Fibroblast of lung (primary cell): ENCODE measurements at places on chromosomes 13 and 19.

GRCh38 chr13:20121159-20121525, 39.7 kb downstream of the GJA3 start:
- peak; percentile 39 for DNase-seq

GRCh38 chr13:37326334-37326733, 220.9 kb upstream of the CSNK1A1L start:
- DNase-seq = peak; percentile 42

DNA sequence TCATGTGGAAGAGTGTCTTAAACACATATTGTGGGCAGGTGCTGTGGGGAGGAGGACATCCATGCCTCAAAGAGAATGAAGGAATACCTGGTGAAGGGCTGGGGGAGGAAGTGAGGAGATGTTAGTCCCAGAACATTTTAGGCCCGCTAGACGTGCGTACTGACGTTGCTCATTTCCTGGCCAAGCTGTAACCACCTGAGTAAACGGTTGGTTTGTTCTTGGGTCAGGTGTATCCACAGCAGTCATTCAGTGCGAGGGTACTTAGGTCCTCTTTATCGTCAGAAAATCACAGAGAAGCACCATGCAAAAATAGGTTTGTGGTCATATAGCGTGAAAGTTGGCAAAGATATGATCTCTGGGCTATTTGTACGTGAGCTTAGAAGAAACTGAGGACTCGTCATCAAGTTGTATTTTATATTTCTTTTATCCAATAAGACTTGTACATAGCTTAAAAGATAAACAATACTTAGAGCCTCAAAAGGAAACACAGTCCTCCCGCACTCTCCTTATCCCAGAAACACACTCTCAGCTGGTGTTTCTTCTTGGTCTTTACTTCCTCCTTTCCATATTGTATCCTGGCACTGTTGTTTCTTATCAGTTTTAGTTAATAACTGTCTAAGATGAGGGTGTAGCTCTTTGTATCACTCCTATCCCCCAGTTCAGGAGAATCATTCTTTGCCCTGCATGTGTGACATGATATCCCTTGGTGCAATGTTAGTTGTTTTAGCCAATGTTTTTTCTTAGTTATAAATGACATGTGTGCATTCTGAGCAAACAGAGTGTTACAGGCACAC, 52.0 kb downstream of the ARHGEF7 start:
- no peak for DNase-seq

- peak; percentile 78 for DNase-seq
Measured at GRCh38 chr13:27264181-27264580, 6.4 kb upstream of the RASL11A start.

GRCh38 chr13:113514847-113515246, 24.3 kb upstream of the DCUN1D2 start:
- no peak for DNase-seq

DNA sequence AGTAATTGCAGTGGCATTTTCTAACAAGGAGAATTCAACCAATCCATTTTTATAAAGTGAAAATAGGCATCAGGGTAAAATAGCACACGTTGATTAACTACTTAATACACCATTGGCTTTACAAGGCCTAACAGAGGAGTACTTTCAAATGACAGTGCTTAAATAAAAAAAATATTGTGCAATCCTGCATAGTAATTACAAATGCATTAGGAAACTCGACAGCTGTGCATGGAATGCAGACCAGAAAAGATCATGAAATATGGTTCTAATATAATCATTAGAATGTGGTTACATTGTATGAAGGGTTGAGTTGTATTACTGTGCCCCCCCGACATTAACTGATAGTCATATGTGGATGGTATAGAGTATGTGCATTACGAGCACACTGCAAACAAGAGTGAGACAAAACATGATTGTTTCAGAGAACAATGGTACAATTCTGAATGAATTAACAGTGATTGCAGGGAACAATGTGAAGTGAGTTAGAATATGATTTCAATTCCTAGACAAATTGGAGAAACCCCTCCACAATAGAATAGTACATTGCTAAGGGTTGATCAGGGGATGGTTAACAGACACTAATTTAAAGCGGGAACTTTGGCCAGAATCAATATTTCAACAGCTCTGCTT, 270.6 kb downstream of the GPC5 start:
- DNase-seq = no peak

GRCh38 chr13:99642841-99643240, 141.6 kb downstream of the TM9SF2 start:
- no peak for DNase-seq

GRCh38 chr19:34305221-34306083, 51.1 kb downstream of the GARRE1 start:
- DNase-seq = peak; percentile 33

DNA sequence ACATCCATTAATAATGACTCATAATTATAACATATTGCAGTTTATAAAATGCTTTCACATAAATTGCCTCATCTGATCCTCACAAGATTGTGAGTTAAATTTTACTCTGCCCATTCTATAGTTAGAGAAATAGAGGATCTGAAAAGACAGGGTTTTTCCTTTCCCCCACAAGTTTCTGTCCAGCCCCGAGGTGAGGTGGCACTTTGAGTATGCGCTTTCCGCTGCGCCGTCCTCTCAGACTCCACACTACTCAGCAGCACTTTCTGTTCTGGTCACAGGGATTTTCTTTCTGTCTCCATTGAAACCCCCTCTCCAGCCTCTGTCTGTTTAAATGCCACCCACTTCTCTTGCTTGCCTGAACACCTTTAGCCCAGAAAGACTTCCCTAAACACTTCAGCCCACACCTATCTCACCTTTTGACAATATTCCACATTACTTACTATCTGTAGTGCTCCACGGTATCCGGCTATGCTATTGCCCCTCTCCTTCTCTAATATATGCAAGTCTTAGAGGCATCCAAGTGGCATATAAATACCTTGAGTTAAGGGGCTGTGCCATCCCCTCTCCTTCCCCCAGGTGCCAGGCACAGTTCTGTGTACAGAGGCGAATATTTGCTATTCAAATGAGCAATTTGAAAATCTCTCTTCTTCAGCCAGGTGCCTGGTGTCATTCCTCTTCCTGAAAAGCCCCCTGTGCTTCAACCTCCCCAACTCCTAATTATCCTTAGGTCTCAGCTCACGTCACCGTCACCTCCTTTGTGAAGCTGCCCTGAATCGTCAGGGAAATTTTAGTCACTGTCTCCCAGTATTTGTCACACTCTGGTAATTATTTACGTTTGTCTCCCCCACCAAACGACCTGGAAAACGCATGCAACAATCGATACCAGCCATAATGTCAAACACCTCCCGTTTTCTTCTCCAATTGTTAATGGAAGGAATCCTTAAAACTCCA, 268.7 kb downstream of the NHLRC3 start:
- DNase-seq = no peak
